M059J (cell line): ENCODE measurements at places on chromosomes 16 and 17.
A peak's percentile ranks its signal among the peaks of the same experiment; 100 is the strongest.

DNA sequence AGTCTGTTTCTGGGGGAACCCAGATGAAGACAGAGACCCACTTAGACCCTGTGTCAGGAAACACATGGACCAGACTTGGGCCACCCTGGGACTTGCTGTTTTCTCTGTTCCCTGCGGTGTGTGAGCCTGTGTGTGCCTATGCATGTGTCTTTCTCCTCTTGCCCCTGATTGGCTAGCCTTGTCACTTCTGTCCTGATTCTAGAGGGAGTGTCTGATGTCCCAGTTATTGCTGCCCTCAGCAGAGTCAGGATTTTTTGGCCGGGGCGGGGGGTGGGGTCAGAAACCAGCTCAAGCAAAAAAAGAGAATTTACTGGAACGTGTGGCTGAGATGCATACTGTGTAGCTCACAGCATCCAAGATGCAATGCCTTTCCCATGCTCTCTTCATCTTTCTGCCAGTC is 30.5 kb downstream of the PLCG2 start:
- DNase-seq = no peak

DNA sequence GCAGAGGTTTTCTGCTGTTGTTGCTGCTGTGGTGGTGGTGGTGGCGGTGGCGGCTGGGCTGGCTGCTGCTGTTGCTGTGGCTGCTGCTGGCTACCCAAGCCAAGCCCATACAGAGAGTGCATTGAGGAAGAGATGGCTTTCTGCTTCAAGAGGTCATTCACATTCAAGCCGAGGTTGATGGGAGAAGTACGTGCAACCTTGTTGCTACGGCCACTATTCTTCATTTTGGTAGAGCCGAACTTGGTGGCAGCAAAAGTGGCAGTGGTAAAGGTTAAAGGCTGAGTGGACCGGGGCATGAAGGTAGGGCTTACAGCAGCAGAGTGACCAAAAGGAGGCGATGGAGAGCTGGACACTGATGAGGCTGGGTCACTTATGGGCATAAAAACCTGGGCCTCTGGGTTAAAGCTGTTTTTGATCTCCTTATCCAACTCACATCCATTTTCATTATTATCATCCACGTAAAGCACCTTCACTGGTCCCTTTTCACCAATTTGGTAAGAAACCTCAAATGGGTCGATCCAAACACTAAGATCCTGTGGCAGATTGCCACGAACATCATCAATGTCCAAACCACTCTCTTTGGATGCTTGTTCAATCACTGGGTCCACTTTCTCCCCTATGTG is 2.8 kb downstream of the TOB1 start:
- DNase-seq = peak; percentile 27

DNA sequence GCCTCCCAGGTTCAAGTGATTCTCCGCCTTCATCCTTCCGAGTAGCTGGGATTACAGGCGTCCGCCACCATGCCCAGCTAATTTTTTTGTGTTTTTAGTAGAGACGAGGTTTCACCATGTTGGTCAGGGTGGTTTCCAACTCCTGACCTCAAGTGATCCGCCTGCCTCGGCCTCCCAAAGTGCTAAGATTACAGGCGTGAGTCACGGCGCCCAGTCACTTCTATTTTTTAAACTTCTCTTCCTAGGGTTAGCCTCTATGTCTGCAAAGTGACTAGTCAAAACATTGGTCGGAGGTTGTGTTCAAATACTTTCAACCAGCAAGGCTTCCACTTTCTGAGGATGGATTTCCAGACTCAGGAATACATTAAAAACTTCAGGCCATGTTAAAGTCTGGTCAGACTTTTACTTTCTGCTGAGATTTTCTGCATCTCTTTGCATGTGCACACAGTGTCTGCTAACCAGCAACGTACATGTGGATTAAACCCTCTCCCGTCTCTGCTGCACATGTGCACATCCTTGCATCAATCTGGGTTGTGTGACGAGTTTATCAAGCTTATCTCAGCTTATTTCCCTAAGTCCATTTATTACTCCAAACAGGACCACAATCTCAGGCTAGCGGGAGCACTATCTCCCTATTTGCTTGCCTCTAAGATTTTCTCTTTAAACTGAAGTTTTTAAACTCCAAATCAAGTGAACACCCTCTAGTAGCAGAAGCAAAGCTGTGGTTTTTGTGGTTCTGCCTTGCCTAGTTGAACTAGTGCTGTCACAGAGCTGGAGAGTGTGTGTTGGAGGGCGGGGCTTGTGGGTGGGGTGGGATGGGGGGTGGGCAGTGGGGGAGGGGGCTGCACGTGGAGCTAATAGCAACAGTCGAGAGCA is 525.2 kb upstream of the GOT2 start:
- DNase-seq = peak; percentile 73

DNA sequence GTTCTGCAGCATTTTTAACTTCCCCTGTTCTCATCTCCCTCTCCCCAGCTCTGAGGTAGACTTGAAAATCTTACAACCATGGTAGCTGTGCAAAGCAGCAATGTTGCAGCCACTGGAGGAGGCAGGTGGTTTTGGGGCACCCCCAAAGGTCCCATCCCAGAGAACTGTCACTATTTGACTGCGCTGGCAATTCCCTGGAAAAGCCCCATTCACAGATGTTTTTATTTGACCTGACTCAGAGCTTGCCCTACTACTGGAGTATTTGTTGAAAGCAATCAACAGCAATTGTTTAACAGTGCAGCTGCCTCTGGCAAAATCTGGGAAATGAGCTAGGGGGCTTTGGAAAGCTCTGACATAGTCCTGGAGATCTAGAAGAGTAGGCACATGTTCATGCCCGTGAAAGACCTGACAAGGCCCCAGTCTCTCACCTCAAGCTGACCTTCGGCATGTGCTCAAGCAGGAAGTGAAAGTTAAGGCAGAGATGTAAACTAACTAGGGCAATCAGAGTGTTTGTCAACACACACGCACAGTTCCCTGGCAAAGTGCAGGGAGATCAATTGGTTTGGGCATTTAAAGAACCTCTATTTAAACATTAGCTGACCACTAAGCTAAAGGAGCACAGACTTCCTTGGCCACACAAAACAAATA is 19.7 kb upstream of the PIK3R5 start:
- DNase-seq = no peak

DNA sequence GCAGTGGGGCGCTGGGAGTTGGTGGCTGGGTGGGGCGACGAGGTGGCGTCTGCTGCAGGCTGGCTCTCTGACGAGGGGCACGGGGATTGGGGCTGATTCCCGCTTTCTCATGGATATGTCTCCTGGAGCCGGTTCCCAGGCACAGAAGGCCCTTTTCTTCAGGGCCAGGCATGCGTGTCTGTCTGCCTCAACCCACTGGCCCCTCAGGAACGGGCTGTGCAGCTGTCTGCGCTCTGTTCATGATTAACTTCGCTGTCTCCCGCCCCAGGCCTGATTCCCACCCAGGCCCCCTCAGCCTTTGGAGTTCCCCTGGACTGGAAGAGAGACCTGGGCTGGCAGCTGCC is 53.1 kb downstream of the RAP1GAP2 start:
- DNase-seq = no peak

GRCh38 chr16:59164461-59164860 is 430.3 kb upstream of the GOT2 start:
- DNase-seq = peak; percentile 7

GRCh38 chr16:65749506-65749905 is 617.0 kb upstream of the CDH5 start:
- no peak for DNase-seq

GRCh38 chr16:68069511-68070248 is 15.5 kb upstream of the NFATC3 start:
- DNase-seq = no peak

DNA sequence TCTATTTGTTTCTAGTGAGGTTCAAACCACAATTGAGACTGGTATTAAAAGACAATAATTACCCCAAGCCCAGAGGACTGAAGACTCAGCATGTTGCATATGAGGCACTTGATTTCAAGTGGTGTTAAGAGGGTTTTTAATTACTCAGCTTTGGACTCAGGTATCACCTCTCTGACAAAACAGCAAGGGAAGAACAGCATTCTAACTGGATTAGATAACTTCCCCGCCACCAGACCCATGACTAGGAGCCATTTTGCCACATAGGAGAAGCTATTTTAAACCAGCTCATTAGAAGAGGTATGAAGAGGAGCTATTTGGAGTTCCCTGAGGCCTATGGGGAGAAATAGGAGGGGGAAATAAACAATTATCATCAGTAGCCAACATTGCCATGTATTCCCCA is 226.1 kb upstream of the TOX3 start:
- no peak for DNase-seq

GRCh38 chr17:56047331-56047730 is 105.9 kb upstream of the ANKFN1 start:
- no peak for DNase-seq
